ENCODE measurements at places on chromosomes 5 and 9.

- DNase-seq: no peak
Measured at GRCh38 chr5:118647587-118647986, 340.8 kb downstream of the DTWD2 start.

DNA sequence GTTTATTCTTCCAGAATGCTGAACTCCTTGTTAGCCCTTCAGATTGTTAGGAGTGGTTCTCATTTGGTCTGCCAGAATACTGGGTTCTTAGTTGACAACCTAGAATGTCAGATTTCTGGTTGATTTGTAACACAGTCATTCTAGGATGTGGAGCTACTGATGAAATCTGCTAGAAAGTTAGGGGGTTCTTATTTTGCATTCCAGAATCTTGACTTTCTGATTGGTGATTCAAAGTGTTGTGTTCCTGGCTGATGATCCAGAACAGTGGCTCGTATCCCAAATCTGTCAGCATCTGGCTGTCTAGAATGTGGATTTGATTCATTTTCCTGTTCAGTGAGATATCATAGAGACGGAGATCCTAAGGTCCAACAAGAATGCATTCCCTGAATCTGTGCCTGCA is 21.9 kb downstream of the PTGS1 start:
- DNase-seq: no peak

GRCh38 chr5:147436596-147436995 is 73.3 kb downstream of the DPYSL3 start:
- DNase-seq: no peak

GRCh38 chr9:115653171-115653606 is 500.4 kb upstream of the PAPPA start:
- no peak for DNase-seq

GRCh38 chr5:170339780-170340167 is 42.2 kb upstream of the LCP2 start:
- no peak for DNase-seq

- DNase-seq: no peak
Measured at GRCh38 chr9:127716412-127716811, 533 bp downstream of the TTC16 start.

DNA sequence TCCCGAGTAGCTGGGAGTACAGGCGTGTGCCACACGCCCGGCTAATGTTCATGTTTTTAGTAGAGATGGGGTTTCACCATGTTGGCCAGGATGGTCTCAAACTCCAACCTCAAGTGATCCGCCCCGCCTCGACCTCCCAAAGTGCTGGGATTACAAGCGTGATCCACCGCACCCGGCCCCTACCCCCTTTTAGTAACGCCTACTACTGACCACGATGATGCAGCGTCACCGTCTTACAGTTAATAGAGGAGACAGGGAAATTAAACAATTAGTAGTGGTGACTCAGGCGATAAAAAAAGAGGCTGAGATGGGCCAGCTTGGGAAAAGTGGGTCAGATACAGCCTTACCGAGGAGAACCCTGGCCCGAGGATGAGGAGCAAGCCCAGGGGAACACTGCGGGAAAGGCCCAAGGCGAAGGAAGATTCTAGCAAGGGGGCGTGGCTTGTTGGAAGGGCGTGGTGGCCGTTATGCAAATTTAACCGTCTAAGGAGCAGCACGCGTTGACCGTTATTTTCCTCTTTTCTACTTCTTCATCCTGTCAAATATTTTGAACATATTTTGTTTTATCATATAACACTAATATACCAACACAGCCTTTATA is 1.6 kb upstream of the SETX start:
- no peak for DNase-seq

DNA sequence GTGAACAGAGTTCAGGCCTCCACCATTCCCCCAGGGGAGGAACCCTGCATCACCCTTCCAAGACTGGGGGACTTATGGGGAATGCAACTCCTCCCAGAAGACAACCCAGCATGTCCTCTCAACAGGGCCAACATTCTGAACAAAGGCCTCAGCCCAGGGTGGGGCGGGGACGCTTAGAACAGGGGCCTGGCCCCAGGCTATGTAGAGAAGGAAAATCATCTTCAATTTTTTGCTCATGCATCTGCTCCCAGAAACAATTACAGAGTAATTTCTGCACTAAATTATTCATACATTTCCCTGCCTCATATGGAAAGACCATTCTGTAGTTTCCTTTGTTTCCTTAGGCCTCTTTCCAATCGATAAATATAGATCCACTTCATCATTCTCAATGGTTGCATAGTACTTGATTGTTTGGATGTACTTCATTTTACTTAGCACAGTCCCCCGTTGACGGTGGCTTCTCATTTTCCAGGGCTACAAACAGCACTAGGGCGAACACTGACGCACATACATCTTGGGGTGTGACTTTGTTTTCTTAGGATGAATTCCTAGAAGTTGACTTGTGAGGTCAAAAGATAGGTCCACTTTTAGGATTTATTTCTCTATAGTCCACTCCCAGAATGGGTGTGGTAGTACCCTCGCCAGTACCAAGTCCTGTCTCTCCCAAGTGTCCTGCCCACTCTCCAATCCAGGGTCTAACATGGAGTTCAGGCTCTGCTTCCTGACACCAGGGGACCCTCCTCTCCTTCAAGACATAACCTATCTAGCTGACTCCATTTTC is 27.2 kb upstream of the SMU1 start:
- DNase-seq: no peak

GRCh38 chr5:114116981-114117380 is 244.9 kb upstream of the KCNN2 start:
- DNase-seq: no peak

DNA sequence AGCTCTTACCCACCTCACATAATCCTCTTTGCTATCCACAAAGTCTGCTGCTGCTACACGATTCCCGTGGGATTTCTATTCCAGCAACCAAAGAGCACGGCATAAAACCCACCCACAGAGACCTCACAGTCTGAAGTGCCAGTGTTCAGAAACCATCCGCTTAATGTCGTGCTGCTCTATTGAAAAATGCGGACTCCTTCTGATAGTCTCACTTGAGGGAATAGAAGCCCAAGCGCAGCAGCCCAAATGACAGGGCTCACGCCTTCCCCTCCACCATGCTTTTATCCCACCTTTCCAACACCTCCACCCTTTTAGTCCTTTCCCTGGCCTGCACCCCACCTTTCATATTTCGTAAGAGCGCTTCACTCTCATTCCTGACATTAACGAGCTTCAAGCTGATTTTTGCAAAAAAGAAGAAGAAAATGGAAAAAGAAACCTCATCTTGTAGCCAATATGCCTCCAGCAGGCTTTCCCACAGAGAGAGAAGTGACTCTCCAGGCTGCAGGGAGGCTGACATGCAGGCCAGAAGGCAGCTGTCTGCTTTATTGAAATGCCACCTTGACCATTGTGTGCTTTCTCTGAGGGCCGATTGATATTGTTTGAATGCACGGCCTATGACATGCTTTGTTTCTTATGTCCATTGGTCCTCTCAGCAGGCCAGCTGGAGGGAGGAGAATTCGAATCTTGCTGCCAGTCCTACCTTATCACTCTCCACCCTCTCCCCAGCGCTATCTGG is 70.6 kb upstream of the PCSK1 start:
- no peak for DNase-seq

DNA sequence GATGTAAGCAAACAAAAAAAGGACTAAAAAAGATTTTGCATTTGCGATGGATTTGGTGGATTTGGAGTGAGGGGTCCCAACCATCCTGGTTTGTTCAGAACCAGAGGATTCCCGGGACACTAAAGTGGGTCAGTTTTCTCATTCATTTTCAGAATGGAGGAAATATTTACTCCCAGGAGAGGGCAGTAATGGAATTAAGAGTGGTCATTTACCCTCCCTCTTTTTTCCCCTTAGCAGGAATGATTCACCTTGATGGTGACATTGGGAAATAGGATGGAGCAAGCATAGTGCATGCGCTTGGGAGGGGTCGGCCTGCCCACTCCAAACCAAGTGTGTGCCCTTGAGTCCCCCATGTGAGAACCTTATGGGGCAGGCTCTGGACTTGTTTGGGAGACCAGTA is 164.2 kb upstream of the PUM3 start:
- DNase-seq: no peak

GRCh38 chr5:140005145-140005591 is 37.9 kb downstream of the NRG2 start:
- no peak for DNase-seq

- DNase-seq: no peak
Measured at GRCh38 chr5:75648712-75649111, 37.5 kb downstream of the ANKDD1B start.

Measured in stromal cell of bone marrow (primary cell).